Liver (tissue), 10 donors: ENCODE measurements at places on chromosomes 5 and 9.

GRCh38 chr9:120360510-120360909 is 219.5 kb downstream of the CDK5RAP2 start:
- DNase-seq = no peak

GRCh38 chr5:759111-759751 is 25.3 kb downstream of the ZDHHC11B start:
- DNase-seq = no peak

DNA sequence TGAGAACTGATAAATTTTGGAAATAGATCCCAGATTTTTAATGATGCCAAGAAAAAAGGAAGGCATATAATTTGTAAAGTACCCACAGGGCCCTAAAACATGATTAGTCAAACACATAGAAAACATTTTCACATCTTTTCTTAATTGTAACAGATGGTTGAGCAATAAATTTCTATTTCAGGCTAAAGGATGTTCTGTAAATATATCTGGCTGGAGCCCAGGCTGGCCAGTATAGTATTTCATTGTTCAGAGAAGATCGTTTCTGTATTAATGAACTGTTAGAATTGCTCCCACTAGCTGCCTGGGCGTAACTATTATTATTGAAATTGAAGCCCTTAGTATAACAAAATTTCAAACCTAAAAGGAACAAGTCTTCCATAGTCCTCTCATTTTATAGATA is 105.3 kb upstream of the SMC2 start:
- DNase-seq = no peak

DNA sequence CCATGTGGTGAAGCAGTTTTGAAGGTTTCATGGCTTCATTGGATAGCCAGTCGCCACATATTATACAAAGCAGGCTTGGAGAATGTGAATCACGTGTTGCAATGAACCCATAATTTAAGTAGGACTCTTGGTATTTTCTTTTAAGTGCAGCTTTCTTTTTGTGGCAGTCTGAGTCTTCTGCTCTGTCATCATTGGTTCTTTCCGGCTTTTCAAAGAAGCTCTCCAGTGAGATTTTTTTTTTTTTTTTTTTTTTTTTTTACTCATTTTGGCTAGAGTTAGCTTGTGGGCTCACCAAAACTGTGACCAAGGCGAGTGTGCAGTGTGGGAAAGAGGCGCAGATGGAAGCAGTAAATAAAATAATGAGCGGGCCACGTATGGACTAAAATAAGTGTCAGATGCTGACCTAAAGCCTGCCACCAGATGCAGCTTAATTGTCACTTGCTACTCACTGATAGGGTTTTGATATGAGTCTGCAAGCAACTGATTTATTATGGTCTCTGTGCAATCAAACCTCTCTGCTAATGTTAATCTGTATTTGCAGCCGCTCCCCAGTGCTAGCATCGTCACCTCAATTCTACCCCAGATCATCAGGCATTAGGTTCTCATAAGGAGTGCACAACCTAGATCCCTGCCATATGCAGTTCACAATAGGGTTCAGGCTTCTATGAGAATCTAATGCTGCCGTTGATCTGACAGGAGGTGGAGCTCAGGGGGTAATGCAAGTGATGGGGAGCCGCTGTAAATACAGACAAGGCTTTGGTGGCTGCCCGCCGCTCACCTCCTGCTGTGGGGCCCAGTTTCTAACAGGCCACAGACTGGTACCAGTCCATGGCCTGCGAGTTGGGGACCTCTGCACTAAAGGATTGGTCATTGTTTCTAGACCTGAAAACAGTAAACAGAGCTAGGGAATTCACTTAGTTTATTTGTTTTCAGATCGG is 45.5 kb upstream of the LARP1 start:
- no peak for DNase-seq

DNA sequence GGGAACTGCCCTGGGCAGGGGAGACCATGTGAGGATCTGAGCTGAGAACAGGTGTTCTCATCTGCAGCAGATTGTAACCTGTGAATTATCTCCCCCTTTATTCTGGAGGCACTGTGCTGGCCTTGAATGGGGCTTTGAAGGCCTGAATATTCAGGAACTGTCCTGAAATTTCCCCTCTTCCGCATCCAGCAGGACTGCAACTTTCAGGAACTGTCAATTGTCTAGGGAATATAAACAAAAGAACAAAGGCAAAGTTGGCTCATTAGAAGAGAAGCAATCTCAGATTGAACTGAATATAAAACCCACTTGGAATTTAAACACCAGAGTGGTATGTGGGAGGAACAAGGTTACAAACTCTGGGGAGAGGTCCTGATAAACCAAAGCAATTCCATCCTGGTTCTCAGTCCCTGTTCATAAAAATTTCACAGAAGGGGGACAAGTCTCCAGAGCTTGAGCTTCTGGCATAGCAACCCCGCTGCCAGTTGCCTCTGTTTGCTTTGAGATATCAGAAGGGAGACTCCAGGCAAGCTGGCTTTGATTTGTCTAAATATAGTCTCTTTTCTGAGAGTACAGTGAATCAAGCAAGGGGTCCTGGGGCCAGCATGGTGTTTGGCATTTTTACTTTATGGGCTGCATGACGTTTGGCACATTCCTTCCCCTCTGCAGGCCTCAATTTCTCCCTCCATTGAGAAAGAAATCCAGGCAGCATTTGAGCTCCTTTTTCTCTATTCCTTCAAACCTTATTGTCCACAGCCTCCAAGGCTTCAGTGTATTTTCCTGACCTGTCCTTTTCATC is 47.5 kb downstream of the ADRB2 start:
- no peak for DNase-seq

- DNase-seq = no peak
Measured at GRCh38 chr9:78006734-78007133, 24.9 kb downstream of the GNAQ start.

DNA sequence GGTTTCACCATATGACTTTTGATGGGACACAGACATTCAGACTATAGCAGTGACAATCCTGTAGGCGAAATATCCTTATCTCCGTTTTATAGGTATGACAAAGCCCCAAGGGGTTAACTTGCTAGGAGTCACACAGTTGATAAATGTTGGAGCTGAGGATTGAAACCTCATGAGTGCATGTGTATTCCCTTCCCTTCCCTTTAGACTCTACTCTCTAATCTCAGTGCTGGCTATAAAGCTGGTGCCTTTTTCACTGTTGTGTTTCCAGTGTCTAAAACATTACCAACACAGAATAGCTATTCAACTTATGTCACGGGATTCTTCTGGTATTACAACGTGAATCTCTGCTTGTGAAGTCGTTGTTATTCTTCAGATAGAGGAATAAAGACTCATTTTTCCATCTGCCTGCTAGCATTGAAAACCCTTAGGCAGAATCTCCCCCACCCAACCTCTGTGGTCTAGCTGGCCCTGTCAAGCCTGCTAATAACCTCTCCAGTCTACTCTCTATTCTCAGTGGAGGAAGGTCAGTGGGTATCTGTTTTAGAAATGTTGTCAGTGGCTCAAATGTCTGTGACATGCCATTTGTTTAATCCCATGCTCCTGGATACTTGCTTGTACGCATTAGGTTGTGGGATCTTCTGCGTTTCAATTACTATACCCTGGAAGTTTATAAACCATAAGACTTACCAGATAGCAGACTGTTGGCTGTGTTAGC is 121.2 kb downstream of the TLE4 start:
- no peak for DNase-seq

DNA sequence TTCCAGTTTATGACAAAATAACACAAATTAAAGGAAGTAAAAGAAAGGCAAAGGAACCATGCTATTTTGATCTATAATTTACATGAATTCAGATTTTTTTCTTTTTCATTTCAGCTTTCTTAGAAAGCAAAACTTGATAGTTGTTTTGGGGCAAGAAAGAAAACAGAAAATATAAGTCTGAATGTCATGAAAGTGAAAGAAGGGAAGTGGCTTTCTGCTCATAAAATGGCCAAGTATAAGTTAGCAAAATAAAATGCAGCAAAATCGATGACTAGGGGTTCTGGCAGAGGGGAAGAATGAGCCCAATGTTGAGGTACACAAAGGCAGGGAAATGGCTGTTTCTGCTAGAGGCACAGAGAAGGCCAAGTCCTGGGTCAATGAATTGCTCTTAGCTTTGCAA is 3.0 kb upstream of the IFNW1 start:
- no peak for DNase-seq

DNA sequence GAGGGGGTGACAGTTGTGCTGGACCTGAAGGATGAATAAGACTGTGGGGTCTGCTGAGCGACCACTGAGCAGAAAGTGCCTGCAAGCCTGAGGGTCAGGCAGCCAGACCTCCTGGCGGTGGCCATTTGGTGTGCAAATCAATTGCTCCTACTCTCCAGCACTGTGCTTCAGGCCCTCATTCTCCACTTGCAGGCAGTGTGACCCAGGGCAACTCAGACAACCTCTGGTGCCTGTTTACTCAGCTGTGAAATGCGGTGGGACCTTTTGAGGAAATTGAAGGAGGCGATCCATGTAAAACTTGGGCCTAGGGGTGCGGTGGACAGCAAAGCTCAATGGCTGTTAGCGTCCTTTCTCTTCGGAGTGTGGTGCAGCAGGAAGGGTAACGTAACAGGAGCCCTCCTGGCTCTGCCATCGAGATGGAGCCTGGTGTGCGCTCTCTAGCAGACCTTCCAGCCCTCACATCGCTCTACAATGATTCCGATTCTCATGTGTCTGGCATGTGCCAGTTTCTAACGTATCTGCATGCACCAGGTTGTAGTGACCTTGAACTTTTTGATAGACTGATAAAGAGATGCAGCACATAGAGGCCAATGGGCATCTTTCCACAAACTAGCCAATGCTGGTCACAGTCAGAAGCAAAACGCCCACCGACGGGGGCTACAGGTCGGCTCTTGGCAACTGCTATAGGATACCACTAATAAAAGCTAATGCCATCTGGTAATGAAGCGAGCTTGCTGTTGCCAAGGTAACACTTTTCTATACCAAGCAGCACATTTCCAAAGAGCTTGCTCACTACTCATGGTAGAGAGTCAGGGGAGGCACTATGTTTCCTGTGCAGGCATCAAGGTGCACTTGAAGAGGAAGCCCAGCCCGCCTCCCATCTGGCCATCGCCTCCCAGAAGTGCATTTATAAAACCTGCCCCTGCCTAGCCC is 159.7 kb upstream of the RAPGEF1 start:
- no peak for DNase-seq

GRCh38 chr9:94859226-94859625 is 132.7 kb downstream of the AOPEP start:
- no peak for DNase-seq
